ENCODE measurements at places on chromosomes 2 and 18.

DNA sequence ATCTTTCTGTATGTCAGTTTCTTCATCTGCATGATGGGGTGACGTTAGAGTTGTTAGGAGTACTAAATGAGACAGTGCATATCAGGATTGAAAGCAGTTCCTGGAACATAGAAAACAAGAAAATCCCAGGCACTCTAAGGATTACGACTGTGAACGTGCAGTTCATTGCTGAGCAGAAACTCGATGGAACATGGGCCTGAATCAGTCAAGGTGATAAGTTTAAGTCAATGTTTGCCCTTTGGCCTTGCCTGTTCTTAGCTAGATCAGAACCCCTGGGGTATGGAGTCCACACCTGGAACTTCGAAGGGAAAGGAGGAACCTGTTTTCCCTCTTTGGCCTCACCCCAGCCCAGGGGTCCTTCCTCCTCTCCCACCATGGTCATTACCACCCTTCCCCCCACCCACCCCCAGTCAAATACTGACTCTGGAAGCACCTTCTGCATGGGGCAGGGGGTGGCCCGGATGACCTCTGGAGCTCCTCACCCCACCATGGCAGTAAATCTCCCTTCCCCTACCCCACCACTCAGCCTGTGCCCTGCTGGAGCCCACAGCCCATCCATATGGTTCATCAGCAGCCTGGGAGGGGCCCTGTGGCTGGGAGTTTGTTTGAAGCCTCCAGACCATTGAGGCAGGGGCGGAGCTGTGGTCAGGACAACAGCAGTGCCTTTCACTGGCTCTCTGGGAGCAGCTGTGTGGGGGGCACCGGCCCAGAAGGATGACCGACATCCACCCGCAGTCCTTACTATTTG is 164.1 kb downstream of the SMAD7 start:
- DNase-seq, result no peak

- DNase-seq, result no peak
Observed at GRCh38 chr2:224111576-224111975, 72.5 kb upstream of the SERPINE2 start.

DNA sequence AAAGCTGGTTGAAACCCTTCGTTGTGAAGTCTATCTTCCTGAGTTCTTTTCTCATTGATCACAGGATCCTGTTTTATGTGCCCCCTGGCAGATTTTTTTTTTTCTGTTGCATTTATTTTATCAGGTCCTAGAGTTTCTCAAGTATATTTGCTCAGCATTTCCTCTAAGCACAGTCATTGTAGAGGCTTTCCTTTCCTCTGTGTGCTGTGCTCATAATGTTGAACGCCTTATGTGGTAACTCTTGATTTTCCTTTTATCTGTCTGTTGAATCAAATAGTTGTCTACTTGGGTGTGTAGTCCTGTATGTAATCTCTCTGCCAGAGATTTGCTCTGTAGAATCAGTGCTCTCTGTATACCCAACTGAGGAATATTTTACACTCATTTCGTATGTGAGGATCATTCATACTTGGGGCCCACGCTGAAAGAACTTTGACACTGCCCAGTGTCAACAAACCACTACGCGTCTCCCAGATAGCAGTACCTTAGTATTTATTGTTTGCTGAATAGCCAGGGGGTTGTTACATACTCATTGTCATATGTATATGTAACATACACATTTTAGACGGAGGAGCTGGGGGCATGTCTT is 118.2 kb downstream of the CTNNA2 start:
- DNase-seq, result no peak

DNA sequence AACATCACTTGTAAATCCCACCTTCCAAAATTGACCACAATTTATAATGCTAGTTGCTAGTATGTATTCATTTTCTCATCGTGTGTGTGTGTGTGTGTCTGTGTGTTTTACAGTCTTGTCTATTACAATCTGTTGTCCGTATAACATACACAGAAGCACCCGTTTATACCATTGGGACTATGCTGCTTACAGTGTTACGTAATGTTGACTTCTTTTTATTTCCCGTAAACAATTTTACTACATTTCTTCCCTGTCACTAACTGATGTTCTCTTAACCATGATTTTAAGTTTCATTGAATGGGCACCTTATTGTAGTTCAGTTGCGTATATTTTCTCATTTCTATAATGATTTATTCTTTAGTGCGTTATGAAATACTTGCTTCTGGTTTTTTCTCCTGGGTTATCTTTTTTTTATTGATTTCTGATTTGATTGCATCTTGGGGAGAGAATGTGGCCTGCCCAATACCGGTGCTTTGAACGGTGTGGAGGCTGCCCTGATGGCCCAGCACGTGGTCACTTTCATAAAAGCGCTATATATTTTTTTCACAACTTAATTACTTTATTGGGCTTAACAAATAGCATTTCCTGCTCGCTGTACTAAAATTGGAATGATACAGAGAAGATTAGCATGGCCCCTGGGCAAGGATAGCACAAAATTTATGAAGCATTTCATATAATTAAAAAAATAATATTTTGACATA is 14.5 kb upstream of the ASB1 start:
- DNase-seq, result no peak

- DNase-seq, result no peak
Observed at GRCh38 chr18:67969458-67969857, 452.9 kb upstream of the DSEL start.
